ENCODE measurements at places on chromosomes 7 and 10.

DNA sequence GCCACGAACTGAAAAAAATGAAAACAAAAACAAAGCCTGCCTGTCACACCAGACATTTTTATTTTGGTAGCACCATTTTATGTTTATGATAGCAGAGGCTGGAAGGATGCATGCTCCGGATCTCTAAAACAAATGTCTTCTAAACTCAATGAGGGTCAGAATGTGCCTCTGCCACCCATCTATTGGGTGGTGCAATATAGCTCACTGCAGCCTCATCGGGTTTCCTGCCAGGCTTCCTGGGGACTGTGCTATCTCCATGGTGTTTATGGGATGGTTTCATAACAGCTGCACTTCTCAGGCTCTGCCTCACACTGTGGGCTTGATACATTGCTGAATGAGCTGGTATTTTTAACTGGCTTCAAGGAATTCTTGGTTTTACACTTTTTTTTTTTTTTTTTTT is 94.4 kb downstream of the ITIH5 start:
- DNase-seq = no peak

DNA sequence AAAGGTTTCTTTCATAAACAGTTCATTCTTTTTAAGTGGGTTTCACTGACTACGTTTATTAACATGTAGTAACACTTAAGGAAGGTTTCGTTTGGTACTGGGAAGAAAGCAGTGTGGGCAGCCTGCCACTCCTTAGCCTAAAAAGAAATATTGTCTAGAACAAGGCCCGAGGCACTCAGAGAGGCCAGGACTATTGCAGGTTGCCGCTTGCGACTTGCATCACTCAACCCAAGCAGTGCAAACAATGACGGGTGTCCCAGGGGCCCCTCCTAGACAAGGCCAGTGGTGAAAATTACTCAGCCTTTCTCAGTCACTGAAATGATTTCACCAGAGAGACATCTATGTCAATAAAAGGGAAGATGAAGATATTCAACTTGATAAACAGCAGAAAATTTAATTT is 243.9 kb downstream of the SNX13 start:
- DNase-seq = no peak

GRCh38 chr7:26664274-26664673 is 200.1 kb downstream of the SKAP2 start:
- DNase-seq = no peak

- DNase-seq = no peak
These were observed 114.1 kb downstream of the BMS1 start for GRCh38 chr10:42896735-42897134.

GRCh38 chr7:42972699-42973500 is 40.7 kb downstream of the MRPL32 start:
- no peak for DNase-seq

DNA sequence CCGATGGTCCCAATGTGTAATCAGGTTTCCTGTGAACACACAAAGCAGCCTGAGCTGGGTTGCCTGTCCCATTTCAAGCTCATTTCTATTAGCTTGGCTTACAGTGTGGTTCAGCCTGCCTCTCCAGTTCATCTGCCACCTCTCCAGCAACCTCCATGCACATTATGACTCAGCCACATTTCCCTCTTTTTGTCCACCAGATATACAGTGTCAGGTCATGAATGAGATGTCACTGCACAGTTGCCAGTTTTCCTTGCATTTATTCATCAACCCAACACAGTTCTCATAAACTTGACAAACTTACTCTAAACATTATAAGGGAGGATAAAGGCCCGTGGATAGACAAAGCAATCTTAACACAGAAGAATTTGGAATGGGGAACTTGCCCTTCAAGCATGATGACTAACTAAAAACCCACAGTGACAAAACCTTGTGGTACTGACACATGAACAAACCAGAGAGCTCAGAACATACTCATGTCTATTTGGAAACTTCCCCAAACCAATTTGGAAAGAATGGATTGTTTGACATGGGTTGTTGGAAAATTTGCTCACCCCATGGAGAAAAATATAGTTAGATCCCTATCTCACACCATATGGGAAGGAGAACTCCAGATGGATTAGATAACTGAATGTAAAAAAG is 2.5 kb upstream of the CFAP58 start:
- DNase-seq = no peak

Measured in stimulated activated CD8-positive, alpha-beta memory T cell treated with anti-CD3 and anti-CD28 coated beads, Interleukin-7, amount 100 ng/mL, for 1 hour (primary cell).